ENCODE measurements at places on chromosomes 3 and 15.

DNA sequence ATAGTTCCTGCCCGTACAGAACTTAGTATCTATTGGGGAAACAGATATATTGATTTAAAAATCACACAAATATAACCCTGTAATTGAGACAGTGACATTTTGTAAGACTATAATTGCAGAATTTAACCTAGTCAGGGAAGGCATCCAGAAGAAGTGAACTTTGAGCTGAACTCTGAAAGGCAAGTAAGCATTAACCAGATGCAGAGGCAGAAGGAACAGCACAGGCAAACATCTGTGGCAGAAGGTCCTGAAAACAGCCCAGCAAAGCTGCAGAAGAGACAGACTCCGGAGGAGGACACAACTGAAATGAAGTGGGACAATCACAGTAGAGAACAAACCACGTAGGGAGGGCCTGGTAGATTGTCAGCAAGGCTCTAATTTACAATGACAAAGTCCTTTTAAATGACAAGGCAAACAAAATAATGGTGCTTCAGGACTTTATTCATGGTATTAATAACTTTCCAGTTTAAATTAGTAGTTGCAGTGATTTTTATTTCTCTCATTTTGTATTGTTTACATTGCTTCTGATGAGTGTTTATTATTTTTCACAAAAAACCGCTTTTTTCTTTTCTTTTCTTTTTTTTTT is 14.5 kb downstream of the BCL2A1 start:
- DNase-seq: no peak

DNA sequence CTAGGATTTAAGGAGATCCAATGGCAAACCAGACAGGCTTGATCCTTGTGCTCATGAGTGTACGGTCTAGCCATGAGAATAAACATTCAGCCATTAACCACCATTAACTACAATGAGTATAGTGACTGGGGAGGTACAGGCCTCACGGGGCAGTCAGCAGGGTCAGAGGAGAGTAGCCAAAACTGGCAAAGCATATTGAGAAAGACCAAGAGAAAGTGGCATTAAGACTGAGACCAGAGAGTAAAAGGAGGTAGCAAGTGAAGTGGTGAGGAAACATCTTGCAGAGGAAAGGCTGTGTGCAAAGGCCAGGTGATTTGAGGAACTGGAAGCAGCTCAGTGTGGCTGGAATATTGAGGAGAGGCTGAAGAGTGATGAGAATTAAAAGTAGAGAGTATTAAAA is 407.2 kb upstream of the LMCD1 start:
- no peak for DNase-seq

GRCh38 chr15:74438721-74439316 is 5.1 kb upstream of the SEMA7A start:
- DNase-seq: peak; percentile 13

- no peak for DNase-seq
Measured at GRCh38 chr3:59940718-59941117, 890.9 kb upstream of the CFAP20DC start.

DNA sequence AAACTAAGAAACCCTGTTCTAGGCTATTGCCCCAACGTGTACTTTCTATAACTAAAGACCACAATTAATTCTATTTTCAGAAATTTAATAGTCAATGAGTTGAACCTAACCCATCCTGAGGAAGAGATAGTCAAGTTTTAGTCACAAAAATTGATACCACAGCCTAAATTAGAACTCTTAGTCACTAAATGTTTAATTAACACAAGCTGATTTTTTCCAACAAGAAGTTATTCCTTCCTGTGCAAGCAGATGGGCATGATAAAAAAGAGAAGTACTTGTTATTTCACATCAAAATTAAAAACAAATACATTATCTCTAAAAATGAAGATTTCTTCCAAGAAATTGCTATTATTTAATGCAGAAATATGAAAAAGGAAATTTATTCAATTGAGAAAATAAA is 38.4 kb upstream of the TERB2 start:
- no peak for DNase-seq

DNA sequence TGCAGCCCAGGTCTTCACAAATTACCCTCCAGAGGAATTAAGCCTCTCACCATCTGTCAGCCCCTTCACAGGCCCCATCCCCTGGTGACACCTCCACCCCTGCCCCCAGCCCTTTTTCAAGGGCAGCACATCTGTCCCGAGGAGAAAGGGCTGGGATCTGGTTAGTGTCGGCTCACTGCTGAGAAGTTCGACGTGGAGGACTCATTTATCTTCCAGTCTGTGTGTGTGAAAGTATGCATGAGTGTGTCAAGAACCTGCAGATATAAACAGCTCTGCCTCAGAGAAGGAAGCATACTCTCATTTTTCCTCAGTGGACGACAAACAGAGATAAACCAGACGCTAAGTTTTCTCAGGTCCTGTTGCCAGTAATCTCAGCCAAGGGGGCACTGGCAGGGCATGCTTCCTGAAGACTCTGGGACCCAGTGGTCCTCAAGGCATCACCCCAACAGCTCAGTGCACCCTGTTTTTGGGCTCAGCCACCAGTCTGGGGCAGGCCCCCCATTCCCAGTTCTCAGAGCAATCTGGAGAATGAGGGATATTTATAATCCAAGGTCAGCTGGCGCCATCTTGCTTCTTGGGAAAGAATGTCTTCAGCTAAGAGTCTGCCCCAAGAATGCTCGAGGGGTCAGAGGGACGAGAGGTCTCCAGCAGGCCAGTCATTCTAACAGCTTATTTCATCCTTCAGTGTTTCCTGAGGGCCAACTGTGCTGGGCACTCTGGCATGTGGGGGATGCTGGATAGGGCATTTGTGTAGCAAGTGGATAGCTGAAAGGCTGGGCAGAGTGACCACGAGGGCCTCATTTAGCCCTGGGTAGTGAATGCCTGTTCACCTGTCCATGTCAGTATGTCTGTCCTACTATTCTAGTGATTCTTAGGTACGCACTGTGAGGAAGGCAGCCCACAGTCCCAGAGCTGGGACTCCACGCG is 73.6 kb downstream of the ADCY5 start:
- DNase-seq: no peak

DNA sequence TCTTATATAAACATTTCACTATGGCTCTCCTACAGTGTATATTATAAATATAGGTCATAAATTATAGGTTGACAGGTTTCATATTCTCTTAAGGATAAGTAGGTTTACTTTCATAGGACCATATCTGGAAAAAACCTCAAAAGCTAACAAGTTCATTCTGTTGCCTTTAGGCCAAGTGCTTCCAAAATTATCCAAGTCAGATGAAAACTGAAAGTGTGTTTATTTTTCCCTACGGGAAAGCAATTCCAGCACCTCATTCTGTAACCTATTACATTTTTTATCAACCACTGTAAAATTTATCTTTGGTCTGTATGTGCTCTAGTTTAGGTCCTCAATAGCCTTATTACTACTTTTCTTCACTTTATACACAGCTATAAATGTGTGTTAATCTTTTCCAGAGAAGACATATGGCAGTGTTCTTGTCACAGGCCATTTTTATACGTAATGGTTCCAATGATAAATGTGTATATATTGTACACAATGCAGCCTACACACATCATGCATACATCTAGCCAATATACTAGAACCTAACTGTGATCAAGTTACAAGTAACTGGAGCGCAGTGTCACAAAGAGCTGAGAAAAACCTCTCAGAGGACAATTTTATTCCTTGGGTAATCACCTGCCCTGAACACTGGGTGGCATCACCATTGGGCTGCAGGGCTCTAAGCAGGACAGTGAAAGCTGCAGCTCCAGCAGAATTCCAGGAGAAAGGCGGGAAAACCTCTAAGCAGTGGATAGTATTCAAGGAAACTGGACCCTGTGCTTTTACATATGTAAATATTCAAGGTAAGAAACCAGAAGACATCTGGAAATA is 251.3 kb downstream of the CTNNB1 start:
- DNase-seq: no peak

GRCh38 chr3:164794099-164794498 is 284.2 kb downstream of the SI start:
- DNase-seq: no peak

- DNase-seq: no peak
Measured at GRCh38 chr15:32803631-32804030, 85.8 kb downstream of the GREM1 start.

DNA sequence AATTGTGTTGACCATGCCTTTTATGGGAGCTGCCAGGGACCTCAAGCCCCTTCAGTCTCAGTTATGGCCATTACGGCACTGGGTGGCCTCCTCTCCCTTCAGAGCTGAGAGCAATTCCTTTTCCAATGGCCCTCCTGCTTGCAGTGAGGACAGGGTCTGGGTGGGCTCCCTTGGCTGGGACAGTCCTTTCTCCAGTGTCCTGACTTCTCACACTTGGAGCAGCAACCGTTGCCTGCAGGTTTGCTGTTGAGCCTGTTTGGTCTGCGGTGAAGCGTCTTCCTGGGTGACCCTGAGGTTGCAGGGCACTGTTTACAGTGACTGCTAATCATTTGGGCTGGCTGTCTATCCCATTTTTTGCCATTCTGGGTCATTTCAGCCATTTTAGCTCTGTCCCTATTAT is 3.5 kb upstream of the CCDC80 start:
- no peak for DNase-seq

DNA sequence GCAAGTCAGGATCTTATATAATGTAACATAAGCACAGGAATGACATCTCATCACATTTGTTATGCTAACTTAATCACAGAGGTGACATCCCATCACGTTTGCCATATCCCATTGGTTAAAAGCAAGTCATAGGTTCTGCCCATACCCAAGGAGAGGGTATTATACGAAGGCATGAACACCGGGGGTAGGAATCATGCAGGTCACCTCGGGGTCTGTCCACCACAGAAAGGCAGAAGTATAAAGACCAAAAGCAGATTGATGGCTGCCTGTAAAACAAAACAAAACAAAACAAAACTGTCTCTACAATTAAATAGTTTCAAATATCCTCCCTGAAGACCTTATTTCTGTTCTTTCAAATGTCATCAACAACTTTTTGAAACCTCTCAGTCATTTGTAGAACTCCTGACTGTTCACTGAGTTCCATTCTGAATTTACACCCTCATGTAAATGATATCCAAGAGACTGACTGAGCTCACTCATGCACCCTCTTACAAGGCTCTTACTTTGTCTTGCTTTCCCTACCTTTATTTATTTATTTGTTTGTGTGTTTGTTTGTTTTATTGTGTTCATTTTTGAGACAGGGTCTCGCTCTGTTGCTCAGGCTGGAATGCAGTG is 22.7 kb upstream of the ZNF639 start:
- DNase-seq: no peak
